Stimulated activated CD8-positive, alpha-beta memory T cell treated with anti-CD3 and anti-CD28 coated beads, Interleukin-4, amount 100 ng/mL, for 1 hour (primary cell): ENCODE measurements at places on chromosomes 2 and 18.

- DNase-seq, result no peak
Observed at GRCh38 chr2:112836695-112837117, at the start of gene IL1B. TSS of gene IL1B (minus strand) at chr2:112836779. CDS start at chr2:112836229, 550 bp downstream.

DNA sequence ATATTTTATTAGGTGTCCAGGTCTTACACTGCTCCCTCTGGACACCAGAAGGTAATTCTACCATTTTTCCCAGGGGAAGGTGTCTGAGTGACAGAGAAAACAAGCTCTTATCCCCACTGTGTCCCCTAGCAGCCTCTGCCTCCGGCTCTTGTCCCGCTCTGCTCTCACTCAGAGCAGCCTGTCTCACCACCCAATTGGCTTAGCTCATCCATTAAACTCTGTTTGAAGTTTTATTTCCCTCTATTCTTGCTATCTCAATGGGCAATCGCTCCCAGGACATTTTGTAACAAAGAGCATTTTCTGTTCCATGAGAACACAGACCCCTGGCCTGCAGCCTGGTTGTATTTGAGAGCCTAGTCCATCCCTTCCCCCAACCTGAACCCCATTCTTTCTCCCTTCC lies 90.6 kb upstream of the LDAH start:
- DNase-seq, result no peak

- no peak for DNase-seq
Observed at GRCh38 chr2:236703373-236703709, 133.7 kb downstream of the ACKR3 start.

DNA sequence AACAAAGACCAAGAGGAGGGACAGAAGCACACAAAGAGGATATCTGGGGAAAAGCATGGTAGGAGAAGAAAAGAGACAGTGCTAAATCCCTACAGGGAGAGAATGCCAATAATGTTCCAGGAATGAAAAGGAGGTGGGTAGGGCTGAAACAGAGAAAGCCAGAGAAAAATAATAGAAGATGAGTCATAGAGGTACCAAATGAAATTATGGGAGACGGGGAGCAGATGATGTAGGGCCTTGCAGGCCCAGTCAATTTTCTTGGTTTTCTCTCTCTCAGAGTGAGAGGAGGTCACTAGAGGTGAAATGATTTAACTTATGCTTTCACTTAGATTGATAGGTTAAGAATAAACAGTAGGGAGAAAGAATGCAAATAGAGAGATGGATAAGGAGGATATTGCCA lies 61.5 kb downstream of the RPRM start:
- DNase-seq, result no peak

- no peak for DNase-seq
Observed at GRCh38 chr2:136441979-136442714, 323.2 kb upstream of the THSD7B start.

DNA sequence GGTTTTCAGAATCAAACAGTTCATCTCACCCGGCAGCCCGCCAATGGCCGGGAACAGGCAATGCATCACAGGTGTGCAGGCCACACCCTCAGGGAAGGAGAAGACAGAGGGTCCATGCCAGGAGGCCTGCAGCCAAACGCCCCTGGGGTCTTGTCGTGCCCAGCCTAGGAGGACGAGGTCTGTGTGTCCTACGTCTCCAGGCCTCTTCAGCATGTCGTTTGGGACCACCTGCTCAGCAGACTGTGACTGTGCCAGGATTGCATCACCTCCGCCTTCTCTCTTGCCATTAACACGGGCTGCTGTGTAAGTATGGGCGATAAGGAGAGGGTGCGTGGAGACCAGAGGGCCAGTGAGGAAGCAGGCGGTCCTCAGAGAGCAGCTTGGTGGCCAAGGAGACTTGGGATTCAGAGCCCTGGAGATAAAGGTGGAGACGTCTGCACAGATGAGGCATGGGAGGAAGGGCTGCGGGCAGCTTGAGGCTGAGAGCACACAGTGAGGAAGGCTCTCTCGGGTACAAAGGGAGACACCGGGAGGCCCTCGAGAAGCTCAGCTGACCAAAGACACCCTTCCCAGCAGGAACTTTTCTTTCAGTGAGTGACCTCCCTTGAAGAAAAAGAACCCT lies 37.4 kb upstream of the KLHL29 start:
- no peak for DNase-seq

DNA sequence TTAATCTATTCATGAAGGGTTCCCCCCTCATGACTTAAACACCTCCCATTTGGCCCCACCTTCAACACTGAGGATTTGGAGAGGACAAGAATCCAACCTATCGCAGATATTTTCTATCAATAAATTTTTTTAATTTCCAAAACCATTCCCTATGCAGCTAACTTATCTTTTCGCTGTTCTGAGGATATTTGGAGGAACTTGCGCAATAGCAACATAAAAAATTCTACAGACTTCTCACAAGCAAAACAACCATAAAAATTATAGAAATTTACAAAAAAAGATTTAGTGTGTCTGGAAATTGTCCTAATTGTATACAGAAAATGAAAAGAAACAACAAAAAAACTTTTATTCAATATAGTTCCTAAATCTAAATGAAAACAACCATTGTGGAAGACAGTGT lies 1472.7 kb upstream of the ZEB2 start:
- DNase-seq, result no peak

GRCh38 chr2:18610651-18611050 lies 21.3 kb upstream of the NT5C1B start:
- DNase-seq, result no peak

GRCh38 chr2:95075440-95076132 lies 46.0 kb downstream of the MRPS5 start:
- DNase-seq, result no peak

- DNase-seq, result no peak
Observed at GRCh38 chr18:6891788-6892187, 162.3 kb downstream of the ARHGAP28 start.
